Hepatic stellate cell (primary cell): ENCODE measurements at places on chromosomes 3 and 15.
A peak's percentile ranks its signal among the peaks of the same experiment; 100 is the strongest.

DNA sequence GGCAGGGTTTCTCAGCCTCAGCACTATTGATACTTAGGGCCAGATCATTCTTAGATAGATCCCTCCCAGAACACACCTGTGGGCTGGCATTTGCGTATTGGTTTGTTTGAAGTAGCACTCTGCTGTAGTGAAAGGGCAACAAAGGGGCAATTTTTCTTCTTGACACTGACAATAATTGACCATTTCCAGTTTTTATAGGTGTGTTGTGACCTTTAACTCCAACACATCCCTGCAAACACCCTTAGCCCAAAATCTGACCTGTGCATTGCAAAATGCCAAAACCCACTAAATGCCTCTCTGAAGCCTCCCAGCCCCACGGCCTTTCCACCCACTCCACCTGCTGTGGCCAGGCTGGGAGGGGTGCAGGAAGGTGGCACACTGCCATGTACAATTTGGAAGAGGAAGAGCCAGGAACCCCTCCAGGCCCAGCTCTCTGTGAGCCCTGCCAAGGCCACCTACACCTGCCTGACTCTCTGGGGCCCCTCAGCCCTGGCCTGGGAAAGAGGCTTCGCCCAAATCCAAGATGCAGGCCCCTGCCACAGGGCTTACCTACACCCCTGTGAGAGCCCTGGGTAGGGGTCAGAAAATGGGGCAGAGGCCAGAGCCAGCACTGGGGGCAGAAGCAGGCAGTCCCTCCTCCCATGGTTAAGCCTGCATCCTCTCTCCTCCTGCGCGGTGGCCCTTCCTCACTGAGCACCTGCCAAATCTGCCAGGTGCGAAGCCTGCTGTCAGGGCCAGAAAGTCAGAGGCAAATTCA lies 9.6 kb upstream of the CYP11A1 start:
- no peak for DNase-seq

DNA sequence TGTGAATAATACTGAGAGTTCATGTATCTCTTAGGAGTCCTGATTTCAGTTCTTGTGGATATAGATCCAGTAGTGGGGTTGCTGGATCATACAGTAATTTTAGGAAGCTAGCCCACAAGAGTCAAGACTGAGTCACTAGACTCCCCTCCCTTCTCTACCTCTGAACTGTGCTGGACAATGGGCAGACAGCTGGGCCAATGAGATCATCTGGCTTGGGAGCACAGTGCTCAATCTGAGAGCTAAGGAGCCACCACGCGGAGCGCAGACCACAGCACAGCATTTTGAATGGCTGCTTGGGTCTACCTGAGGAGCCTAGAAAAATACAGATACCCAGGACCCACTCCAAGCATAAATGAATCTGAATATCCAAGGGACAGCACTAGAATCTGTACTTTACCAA lies 32.5 kb downstream of the WNT5A start:
- no peak for DNase-seq

DNA sequence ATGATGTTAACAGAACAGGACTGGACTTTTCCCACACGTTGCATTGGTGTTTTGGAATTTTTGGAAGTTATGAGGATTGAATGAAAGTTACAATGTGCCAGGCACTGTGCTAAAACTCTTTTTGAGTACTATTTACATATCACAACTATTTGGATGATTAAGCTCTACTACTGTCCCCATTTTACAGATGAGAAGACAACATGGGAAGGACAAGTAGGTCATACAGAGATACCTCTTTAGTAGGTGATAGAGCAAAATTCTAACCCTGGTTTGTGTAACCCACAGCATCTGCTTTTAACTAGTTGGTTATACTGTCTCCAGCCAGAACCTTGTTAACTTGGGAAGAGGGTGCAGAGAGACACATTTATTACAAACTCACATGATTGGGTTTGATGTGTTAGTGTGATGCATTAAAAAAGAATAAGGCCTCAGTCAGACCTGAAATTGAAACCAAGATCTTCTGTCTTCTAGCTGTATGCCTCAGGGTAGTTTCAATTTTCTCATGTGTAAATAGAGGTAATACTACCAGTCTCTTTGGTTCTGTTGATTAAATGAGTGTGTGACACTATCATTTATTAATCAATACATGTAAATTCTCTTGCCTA lies 1.4 kb downstream of the NDUFB4 start:
- no peak for DNase-seq

- no peak for DNase-seq
Observed at GRCh38 chr15:46556010-46556409, 921.2 kb downstream of the SQOR start.

GRCh38 chr15:56598991-56599390 lies 134.1 kb upstream of the MNS1 start:
- DNase-seq, result peak; percentile 2
